ENCODE measurements at places on chromosomes 1 and 21.

- no peak for DNase-seq
Observed at GRCh38 chr1:67097305-67097704, 37.5 kb downstream of the C1orf141 start.

GRCh38 chr1:37940299-37940947 lies 6.4 kb downstream of the INPP5B start:
- DNase-seq, result no peak

- no peak for DNase-seq
Observed at GRCh38 chr21:26138615-26139257, 31.8 kb downstream of the APP start.

GRCh38 chr1:41661428-41662060 lies 177.1 kb upstream of the EDN2 start:
- DNase-seq, result no peak

DNA sequence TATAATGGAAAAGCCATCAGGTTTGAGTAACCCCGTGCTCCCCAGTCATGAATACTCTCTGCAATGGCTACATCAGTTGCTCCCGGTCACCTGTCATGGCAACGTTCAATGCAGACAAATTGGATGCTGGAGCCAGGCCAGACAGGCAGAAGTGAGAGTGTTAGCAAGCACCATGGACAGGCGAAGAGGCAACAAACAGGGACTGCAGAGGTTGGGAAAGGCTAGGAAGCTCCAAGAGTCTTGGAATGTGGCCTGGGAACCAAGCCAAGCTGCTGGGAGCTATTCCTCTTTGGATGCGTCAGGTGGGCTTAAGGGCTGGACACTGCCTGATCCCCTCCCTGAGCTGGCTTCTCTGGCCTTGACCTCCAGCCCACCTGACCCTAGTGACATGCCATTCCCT lies 102.9 kb downstream of the ACTL8 start:
- DNase-seq, result no peak

DNA sequence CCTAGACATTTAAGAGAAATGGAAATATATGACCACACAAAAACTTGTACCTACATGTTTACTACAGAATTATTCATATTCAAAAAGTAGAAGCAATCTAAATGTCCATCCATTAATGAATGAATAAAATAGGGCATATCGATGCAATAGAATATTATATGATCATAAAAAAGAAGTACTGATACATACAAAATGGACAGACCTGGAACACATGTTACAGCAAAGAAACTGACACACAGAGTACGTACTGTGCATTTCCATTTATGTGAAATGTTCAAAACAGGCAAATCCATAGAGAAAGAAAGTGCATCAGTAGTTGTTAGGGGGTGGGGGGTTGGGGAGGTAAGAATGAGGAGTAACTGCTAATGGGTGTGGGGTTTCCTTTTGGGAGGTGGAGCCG lies 39.2 kb downstream of the B3GALNT2 start:
- DNase-seq, result no peak

DNA sequence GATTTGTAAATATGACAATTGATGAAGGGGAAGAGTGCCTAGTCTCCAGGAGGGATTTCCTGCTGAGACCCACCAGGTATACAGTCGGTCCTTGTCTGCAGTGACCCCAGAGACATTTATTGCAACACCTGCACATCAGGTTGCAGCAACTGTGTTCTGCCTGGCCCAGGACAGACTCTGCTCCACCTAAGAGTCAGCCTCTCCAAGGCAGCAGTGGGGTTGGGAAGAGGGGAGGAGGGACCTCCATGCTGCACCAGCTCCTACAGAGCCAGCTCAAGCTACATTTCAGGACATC lies 120.4 kb upstream of the IRF2BP2 start:
- DNase-seq, result no peak

- DNase-seq, result no peak
Observed at GRCh38 chr1:177723533-177723932, 246.3 kb downstream of the SEC16B start.

- no peak for DNase-seq
Observed at GRCh38 chr1:235635938-235636662, 13.5 kb downstream of the GNG4 start.

DNA sequence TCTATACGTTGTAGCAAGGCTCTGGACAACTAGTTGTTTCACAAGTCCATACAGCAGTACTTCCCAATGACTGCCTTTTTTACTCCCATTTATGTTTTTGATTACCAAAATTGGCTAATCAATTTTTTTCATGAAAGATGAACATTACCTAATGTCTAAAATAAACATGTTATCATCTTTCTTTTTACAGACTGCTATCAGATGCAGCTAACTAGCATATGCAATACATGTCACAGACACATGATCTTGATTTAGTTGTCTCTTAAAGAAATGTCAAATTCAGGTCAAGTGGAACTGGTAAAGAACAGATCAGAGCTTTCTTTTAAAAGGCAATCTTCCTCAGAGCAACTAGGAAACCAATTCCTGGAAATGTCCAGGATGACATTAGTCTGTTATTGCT lies 630 bp upstream of the DBT start:
- no peak for DNase-seq

- DNase-seq, result no peak
Observed at GRCh38 chr1:31790641-31791091, 25.2 kb downstream of the SPOCD1 start.

GRCh38 chr1:61222240-61222639 lies 139.9 kb downstream of the NFIA start:
- DNase-seq, result no peak

- DNase-seq, result no peak
Observed at GRCh38 chr21:22885614-22886013, 1887.4 kb downstream of the NCAM2 start.

DNA sequence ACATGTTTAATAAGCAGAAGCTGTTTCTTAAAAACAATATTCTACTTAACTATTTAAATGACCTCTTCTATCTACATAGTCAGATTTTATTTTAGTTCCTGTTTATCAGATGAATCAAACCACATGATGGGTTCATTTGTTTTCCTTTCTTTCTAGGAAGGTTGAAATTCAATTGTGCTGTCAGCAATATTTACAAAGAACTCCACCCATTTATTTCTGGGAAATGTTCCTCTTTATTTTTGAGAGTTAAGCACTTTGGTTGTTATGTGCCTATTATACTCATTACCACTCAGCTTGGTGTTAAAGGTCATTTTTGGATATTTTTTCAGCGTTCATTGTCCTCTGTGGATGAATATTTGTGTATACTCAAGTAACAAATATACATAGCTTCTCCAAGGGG lies 84.9 kb downstream of the C4BPA start:
- no peak for DNase-seq

DNA sequence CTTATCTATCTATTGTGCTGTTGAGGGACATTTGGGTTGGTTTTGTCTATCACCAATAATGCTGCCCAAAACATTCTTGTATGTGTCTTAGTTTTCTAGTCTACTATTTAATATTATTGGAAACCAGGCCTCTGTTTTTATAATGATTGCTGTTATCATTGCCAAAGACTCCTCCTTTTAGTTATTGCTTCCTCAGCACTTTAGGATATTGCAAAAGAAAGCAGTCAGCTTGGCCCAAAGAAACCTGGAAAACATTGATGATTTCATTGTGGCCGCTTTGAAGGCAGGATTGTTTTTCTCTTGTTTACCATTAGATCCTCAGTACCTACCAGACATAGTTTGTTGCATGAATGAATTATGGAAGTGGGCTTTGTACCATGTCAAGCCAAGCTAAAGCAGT lies 20.6 kb upstream of the MTARC2 start:
- DNase-seq, result no peak
